ENCODE measurements at places on chromosomes 11 and 22. TPM values are rescaled to one million over a fixed set of nuclear protein-coding genes. Genes with fewer than 3 reads are reported as not detected.

DNA sequence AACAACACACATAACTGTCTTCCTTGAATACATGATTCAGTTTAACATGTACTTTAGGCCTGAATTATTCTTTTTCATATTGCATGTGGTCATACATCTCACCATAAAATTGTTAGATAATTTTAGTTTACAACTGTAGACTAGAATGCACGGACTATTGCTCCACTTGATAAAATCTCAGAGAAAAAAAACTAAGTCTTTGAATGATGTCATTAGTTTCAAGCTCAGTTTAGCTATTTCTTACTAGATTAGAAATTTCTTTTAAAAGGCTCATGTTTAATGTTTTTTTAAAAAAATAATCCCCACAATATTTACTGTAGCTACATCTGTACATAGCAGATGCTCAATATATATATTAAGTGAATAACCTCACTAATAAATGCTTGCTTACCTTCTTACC, 5.1 kb downstream of the RSF1 start:
- no peak overlapping the region for H3K27ac ChIP-seq
- peaks cover 51% of the 10 kb centered on the region for H3K36me3 ChIP-seq
- DNase-seq, result no peak
- H3K4me3 ChIP-seq, result no peak overlapping the region

GRCh38 chr11:1741741-1742140, 8.7 kb downstream of the IFITM10 start:
- no peaks in the 10 kb centered on the region for H3K36me3 ChIP-seq
- no peak for DNase-seq
- H3K27me3 ChIP-seq, result peaks cover 24% of the 10 kb centered on the region
- H3K4me1 ChIP-seq, result no peaks in the 10 kb centered on the region
- H3K4me3 ChIP-seq, result no peak overlapping the region

- no peak overlapping the region for H3K4me3 ChIP-seq
- H3K4me1 ChIP-seq, result no peaks in the 10 kb centered on the region
- no peaks in the 10 kb centered on the region for H3K36me3 ChIP-seq
- H3K27ac ChIP-seq, result no peak overlapping the region
- peaks cover 5% of the 10 kb centered on the region for H3K27me3 ChIP-seq
- DNase-seq, result no peak
Observed at GRCh38 chr22:24883432-24883831, 63.1 kb downstream of the LHFPL7 start.

- H3K36me3 ChIP-seq, result peaks cover 15% of the 10 kb centered on the region
- H3K27me3 ChIP-seq, result no peaks in the 10 kb centered on the region
- peaks cover 62% of the 10 kb centered on the region for H3K4me1 ChIP-seq
- peak overlapping the region; percentile 89 for H3K27ac ChIP-seq
- H3K4me3 ChIP-seq, result peak overlapping the region; percentile 71
- DNase-seq, result peak; percentile 81
Observed at GRCh38 chr11:76783896-76784813, 999 bp downstream of the TSKU start.

GRCh38 chr11:69209421-69210309, 53.9 kb downstream of the SMIM38 start:
- peaks cover 14% of the 10 kb centered on the region for H3K4me1 ChIP-seq
- no peaks in the 10 kb centered on the region for H3K36me3 ChIP-seq
- H3K27ac ChIP-seq, result no peak overlapping the region
- H3K4me3 ChIP-seq, result no peak overlapping the region
- peaks cover 11% of the 10 kb centered on the region for H3K27me3 ChIP-seq
- DNase-seq, result no peak

DNA sequence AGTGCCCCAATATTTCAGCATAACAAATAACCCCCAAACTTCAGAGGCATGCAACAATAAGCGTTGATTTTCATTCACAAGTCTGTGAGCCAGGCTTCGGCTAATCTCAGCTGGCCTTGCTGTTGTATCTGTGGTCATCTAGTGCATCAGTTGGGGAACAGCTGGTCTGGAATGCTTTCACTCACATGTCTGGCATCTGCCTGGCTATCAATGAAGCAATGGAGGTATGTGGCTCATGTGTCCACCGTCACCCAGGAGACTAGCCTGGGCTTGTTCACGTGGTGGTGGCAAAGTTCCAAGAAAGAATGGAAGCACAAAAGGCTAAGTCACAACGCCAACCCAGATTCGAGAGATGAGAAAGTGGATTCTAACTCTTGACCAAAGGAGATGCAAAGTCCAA, 304.8 kb upstream of the ISX start:
- no peaks in the 10 kb centered on the region for H3K36me3 ChIP-seq
- no peak overlapping the region for H3K4me3 ChIP-seq
- H3K4me1 ChIP-seq, result no peaks in the 10 kb centered on the region
- H3K27me3 ChIP-seq, result no peaks in the 10 kb centered on the region
- H3K27ac ChIP-seq, result no peak overlapping the region

The RAB36 gene
- polyA plus RNA-seq, result 0.08 TPM

The USH1C gene
- polyA plus RNA-seq, result not detected

The OR4D6 gene
- polyA plus RNA-seq, result not detected

Measured in K562 (cell line).